ENCODE measurements at places on chromosomes 12 and 14.

GRCh38 chr12:93980711-93981110, 167.7 kb upstream of the PLXNC1 start:
- DNase-seq: no peak

DNA sequence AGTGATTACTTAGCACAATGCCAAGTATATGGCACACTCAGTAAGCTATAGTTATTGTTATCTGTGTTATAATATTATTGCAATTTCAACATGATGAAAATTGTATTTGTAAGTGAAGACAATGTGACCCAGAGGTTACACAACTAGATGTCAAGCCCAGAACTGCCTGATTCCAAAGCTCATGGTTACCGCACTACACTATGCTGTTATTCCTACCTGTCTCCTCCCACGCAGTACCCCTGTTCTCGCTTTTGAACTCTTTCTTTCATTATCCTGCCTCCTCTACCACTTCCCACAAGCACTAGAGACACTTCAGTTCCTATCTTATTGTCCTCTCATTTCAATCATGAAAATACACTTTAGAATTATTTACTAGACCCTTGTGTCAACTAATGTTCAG, 93.2 kb downstream of the PLCZ1 start:
- DNase-seq: no peak

- DNase-seq: no peak
Observed at GRCh38 chr12:118581371-118581770, 205.0 kb downstream of the SUDS3 start.

- no peak for DNase-seq
Observed at GRCh38 chr12:113820309-113820708, 145.8 kb downstream of the RBM19 start.

- no peak for DNase-seq
Observed at GRCh38 chr14:77475432-77476115, 17.7 kb downstream of the AHSA1 start.

GRCh38 chr12:87112571-87113345, 856.6 kb upstream of the MGAT4C start:
- no peak for DNase-seq
